Activated CD4-positive, CD25-positive, alpha-beta regulatory T cell treated with anti-CD3 and anti-CD28 coated beads, Interleukin-2, amount 50 U/mL, for 72 hours (primary cell): ENCODE measurements at places on chromosomes 6 and 20.
A peak's percentile ranks its signal among the peaks of the same experiment; 100 is the strongest.

GRCh38 chr6:151119823-151120524, 119.8 kb upstream of the AKAP12 start:
- DNase-seq: no peak

DNA sequence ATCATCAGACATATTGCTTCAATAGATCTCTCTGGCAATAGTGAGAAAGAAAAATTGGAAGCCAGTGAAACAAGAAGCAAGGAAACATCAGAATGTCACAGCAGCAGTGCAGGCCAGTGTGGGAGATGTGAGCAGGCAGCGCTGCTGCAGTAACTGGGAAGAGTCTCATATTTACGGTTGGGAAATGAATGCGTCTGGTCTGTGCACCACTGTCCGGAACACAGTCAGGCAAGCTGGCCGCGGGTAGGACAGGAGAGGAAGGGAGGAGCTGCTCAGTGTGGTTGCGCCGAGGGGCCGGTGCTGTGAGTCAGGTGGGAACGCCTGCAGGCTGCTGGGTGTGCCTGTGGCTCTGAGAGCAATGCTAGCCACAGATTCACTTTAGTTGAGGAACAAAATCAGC, 6.4 kb upstream of the PSMG4 start:
- no peak for DNase-seq

- no peak for DNase-seq
Observed at GRCh38 chr20:20977786-20978185, 128.4 kb downstream of the LINC00237 start.

DNA sequence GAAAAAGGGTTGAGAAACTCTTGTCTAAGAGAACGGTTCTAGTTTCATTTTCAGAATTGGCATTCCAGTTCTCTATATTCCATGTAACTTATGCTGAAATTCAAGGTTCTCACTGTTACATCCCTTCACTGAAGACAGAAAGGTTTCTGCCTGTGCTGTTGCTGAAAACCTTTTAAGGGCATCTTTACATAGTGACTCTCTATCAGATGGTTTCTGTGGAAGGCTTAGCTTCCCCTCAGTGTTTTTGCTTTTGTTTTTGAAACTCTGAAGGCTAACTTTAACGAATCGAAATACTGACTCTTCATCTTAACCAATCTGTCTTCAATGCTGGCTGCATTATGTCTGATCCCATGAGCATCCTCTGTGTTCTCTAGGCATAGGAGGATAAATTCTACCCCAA, 1286.2 kb upstream of the EYS start:
- no peak for DNase-seq

GRCh38 chr6:170081556-170081955, 209.3 kb downstream of the DLL1 start:
- DNase-seq: peak; percentile 28

DNA sequence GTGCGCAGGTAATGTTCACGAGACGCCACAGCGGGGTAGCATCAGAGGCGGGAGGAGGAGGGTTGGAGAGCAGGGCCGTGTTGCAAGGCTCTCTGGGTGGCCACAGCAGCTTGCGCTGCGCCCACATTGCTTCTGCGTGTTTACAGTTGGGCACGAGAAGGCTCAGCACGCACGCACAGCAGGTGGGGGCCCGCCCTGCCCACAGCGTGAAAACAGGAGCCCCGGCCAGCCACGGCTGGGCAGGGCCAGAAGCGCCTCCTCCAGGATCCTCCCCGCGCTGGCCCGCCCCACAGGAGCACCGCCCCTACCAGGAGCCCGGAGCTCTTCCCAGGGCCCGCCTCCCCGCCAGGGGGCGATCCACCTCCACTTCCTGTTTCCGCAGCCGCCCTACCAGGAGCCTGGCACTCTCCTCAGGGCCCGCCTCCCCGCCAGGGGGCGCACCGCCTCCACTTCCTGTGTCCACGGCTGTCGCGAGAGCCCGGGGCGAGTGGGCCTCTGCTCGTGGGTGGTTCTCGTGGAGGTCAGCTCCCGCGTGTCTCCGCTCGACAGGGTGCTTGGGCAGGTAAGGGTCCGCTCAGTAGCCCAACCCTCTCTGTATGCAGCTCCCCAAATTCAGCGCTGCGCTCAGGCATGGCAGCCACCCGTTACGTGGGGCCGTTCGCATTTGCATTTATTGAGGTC, at the start of gene FAM50B:
Gene FAM50B, plus strand, starts transcription at position 449 of the 681 bp plus-strand sequence. CDS start 439 bp downstream, outside the sequence.
- DNase-seq: peak; percentile 92

GRCh38 chr20:63963348-63963741, 6.4 kb downstream of the ZNF512B start:
- no peak for DNase-seq

DNA sequence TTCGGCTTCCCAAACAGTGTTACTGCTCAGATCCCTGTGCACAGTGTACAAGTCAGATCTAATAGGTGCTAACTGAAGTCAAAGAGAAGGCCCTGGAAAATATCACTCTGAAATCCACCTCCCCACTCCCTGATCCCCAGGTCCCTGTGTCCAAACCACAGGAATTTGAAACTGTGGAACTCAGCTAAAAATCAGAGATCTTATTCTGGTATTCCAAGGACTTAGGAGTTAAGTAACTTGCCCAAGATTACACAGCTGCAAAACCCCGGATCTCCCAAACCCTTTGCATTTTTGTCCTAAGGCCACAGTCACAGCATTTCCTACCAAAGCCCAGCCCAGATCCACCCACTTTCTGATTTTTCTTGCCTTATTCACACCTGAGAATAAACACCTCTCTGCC, 32.3 kb upstream of the SLC23A2 start:
- no peak for DNase-seq

DNA sequence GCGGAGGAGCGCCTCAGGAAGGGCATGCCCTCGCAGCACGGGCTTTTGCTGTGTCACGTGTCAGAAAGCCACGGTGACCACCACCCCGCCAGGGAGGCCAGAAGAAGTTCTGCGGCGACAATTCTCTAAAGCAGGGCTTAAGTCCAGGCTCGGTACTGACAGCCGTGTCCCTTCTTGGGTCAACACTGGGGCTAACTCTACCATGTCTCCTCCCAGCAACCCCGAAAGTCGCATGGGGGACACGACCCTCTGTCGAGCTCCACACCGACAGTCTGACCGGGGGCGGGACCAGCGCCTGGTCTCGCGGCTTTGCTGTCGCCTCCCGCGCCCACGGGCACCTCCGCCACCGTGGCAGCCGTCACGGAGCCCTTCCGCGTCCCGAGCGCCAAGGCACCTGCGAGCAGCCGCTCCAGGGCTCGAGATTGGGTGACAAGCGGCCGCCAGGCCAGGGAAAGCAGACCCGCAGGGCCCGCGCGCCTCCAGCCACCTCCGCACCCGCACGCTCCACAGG, 534 bp downstream of the NANP start:
- no peak for DNase-seq

GRCh38 chr6:27672113-27672799, 199.4 kb upstream of the ZNF184 start:
- no peak for DNase-seq

- no peak for DNase-seq
Observed at GRCh38 chr6:1335367-1336037, 23.6 kb downstream of the FOXQ1 start.

GRCh38 chr6:139452148-139452876, 77.9 kb upstream of the CITED2 start:
- DNase-seq: no peak
